AG09309 (cell line): ENCODE measurements at places on chromosomes 4 and X.

DNA sequence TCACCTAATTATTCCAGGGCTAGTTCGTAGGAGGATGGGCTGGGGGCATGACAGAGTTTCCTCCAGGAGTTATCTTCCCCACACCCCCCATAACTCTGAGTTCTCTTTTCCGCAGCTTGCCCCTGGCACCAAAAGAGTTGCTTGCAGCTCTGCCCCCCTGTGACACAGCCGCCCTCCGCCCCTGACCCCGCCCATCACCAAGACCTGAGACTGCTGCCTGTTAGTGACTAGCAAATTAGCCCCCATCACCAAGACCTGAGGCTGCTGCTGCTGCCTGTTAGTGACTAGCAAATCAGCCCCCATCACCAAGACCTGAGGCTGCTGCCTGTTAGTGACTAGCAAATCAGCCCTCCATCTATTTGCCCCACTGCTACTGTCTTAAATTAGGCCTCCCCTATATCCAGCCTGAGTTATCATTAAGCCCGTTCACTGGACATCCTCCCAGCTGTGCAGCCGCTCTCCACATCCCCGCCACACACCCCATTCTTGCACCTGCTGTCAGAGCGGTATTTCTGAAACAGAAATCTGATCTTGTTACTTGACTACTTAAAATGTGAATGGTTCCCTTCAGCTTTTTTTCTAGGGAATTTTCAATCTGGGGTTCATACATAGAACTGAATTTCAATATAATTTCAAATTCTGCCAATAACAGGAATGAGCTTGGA, 1.5 kb upstream of the PAPSS1 start:
- DNase-seq, result no peak

DNA sequence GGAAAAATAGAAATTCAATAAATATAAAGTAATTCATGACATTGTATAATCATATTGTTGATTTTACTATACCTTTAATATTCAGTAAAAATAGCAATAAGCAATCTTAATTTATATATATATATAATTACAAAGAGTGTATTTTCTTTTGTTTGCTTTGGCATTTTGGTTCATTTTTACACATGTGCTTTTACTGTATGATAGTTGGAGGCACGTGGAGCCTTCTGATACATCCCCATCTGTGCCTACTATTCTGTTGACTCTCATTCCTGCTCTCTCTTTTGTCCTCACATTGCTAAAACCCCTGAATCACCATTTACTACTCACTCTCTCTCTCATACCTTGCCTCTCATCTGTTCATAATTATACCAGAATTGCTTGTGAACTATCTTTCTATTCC, 106.4 kb upstream of the NDST4 start:
- no peak for DNase-seq

GRCh38 chr4:182449186-182449929, 206.2 kb downstream of the TENM3 start:
- no peak for DNase-seq

GRCh38 chr4:87026800-87027495, 92.1 kb downstream of the AFF1 start:
- no peak for DNase-seq

- no peak for DNase-seq
These were observed 405.9 kb downstream of the ADGRL3 start for GRCh38 chr4:61605984-61606383.

DNA sequence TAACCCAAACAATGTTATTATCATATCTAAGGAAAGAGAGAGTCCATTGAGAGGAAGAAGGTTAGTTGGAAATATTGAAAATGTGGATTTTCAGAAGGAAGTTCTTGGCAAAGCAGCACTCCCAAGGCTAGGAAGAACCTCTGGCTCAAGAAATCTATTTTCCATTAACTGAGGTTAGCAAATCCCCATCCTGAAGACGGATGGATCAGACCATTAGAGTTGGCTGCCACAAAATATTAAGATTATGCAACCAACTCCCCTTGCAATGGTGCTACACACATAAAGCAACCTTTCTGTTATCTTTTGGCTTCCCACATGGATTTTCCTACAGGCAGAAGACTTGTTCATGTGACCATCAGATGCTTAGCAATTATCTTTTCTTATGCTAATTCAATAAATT, 96.3 kb downstream of the COL4A6 start:
- no peak for DNase-seq

DNA sequence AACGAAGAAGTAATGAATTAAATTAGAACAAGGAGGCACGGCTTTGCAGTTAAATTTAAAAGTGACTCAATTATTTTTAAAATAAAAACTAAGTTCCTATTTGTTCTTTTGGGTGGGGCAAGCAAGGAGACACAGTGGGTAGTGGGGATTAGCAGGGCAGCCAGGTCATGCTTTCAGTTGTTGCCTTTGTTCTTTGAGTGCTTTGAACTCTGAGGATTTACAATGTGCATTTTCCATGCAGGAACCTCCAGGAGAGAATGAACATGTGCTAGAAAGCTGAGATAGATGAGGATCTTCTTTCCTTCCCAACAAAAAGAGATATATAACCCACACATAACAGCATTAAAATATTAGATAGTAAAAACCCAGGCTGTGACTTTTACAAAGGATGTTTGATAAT, 420.4 kb upstream of the CTSO start:
- DNase-seq, result no peak

DNA sequence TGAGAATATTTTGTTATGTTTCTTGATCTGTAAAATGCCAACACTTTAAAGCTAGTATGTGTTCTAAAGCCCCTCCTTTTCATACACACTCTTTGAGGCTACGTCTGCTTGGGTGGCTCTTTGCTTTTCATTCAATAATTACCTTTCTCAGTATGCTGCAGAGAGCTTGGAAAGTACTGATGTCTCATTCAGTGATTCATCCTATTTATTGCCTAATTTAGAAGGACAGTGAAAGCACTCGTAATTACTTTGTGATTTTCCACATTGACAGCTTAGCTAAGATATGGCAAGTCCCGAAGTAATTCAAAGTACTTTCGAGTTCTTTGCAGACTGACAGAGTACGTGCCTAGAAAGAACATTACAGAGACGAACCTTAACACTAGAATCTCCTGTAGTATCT, 57.2 kb downstream of the BMP15 start:
- DNase-seq, result no peak

GRCh38 chr4:174157106-174157607, 126.3 kb downstream of the FBXO8 start:
- no peak for DNase-seq

- no peak for DNase-seq
These were observed 138.2 kb downstream of the GUCY2F start for GRCh38 chrX:109343671-109344070.

- DNase-seq, result no peak
These were observed 90.7 kb downstream of the NDST3 start for GRCh38 chr4:118124997-118125396.

GRCh38 chrX:87813566-87813965, 296.0 kb downstream of the KLHL4 start:
- DNase-seq, result no peak

DNA sequence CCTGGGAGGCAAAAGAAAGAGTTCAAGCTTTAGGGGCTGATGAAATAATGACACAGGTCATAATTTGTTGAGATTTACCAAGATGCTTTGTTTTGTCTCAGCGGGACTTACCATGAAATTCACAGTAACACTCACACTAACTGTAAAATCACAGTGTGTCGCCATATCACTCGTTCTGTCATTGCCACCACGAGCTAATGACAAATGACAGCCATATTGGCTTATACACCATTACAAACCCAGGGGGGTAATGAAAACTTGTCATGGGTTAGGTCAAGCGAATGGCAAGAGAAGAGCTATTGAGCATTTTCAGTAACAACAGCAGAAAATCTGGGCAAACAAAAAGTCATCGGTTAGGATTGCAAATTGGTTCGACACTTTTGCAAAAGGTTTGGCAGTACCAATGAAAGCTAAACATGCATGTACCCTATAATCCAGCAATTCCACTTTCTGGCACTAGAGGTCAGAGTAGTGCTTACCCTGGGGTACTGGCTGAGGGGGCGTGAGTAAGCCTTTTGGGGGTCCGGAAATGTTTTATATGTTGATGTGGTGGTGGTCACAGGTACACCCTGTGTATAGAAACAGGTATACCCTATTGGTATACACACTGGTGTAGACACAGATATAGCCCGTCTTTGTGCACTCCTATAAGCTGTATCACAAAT, 83.9 kb upstream of the RAI2 start:
- DNase-seq, result no peak
